Activated naive CD8-positive, alpha-beta T cell treated with anti-CD3 and anti-CD28 coated beads for 36 hours (primary cell): ENCODE measurements at places on chromosomes 3 and 15.

- DNase-seq: no peak
Measured at GRCh38 chr3:124409650-124410275, 320.5 kb upstream of the UMPS start.

DNA sequence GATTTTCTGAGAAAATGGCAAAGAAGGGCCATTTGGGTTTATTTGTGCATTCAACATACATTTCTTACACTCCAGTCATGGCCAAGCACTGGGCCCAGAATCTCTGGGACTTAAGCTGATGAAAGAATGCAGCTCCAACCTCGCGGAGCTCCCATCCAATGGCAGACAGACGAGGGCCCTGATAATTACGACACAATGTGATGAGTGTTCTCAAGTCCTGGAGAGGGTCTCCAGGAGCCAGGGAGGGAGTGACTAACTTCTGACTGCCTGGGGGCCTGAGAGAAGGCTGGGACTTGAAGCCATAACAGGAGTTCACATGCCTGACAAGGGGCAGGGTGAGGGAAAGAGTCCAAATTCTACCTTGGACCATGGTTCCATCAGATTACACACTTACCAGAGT lies 42.6 kb upstream of the BNC1 start:
- DNase-seq: no peak

DNA sequence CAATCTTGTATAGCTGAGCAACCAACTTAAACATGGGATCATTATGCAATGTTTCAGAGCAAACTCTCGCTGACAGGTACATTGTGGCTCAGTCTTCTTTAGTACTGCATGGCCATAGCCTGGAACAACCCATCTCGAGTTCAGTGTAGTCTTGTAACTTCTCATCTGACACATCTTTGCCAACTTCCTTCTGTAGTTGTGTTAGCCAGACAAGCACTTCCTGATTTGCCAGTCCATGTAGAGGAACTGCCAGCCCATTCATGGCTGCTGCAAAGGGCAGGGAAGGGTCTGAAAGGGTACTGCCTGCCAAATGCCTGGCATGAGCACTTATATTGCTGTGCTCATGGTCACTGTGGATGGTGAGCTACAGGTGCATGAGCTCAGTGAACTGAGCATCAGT lies 49.2 kb upstream of the CCDC54 start:
- no peak for DNase-seq

DNA sequence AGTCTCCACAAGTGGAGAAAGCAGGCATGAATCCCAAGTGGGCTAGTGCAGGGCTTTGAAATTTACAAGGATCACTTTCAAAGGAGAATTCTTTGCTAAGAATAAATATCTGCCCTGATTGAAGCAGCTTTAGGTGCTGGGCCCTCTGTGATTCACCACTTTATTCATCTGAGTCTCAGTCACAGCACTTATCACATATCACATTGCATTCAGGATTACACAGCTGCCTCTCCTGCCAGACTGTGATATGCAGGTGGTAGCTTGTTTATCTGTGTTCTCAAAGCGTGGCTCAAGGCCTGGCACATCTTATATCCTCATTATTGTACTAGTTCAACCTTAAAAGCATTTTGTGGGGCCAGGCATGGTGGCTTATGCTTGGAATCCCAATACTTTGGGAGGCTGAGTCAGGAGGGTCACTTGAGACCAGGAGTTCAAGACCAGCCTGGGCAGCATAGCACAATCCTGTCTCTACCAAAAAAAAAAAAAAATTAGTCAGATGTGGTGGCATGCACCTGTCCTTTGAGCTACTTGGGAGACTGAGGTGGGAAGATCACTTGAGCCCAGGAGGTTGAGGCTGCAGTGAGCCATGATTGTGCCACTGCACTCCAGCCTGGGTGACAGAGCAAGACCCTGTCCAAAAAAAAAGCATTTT lies 156.9 kb upstream of the EIF1B start:
- no peak for DNase-seq

DNA sequence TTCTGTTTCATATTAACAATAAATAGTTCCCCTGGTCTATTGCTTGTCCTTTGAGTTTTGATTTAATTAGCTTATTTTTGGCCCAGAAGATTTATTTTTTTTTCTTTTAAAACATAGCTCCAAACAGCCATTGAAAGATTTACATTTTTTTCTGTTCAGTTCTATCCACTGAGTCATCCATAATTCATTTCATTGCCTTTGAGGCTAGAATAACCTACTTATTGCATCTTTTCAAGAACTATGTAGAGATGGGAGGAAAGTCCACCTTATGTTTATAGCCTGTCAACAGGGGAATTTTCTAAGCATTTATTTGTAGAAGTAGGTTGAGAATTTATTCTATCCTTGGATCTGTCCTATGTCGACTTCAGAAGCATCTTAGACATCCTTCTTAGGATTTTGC lies 53.4 kb upstream of the CHD2 start:
- no peak for DNase-seq

DNA sequence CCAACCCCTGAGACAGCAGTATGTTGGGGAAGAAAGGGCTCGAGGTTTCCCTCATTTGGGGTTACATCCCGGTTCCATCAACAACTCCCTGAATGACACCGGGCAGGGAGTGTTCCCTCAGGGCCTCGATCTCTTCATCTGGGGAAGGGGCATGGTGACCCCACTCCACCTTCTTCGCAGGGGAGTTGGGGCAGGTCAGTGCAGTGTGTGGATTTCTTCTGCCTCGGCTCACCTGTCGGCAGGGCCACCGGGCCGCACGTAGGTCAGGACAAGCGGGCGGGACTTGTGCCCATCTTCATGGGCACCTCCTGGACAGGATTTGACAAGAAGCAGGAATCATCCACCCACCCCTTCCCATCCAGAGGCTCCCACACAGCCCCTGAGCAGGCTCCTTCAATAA lies 17.4 kb downstream of the GRIP2 start:
- DNase-seq: no peak

- peak; percentile 26 for DNase-seq
Measured at GRCh38 chr3:50971487-50971924, 296.8 kb downstream of the DOCK3 start.

DNA sequence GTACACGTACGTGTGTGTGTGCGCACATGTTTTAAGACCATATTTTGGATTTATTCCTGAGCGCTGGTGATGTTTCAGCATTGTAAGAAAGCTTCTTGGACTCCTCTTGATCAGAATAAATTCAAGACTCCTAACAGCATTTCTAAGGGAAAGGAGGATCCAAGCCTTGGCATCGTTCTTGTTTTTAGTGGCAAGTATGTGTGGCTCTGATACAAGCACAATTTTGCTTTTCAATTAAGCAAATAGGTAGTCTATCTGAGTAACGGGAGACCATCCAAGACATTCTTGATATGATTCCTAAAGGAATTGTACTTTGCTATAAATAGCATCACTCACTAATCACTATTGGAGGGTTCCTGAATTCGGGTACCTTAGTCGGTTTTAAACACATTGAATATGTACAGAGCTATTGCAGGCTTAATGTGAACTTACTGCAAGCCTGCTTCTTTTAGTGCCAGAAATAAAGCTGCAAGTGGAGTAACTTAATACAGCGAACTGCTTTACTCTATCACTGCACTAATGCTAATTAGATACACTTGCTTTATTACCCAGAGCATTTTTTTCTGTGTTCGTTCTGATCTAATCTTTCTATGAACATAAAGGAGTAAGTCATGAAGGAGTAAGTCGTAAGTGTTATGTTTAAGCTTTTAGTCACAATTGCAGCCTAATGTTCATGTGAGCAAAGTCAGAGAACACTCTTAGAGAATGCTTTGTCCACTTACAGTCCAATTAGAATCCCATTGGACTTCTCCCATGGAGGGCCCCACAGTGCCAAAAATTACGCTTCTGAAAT lies 186.3 kb downstream of the MCTP2 start:
- DNase-seq: no peak

DNA sequence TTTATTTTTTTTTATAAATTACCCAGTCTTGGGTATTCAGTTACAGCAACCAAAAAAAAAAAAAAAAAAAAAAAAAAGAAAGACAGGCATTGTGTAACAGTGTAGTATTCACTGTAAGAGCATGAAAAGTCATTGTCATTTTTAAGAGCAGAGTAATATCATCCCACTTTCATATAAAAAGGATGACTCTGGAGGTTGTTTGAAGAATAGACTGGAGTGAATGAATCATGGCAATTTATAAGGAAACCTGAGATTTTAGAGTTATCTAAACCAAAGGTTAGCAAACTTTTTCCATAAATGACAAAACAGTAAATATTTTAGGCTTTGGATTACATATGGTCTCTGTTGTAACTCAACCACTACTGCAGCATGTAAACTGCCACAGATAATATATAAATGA lies 794.9 kb downstream of the NTRK3 start:
- DNase-seq: no peak

DNA sequence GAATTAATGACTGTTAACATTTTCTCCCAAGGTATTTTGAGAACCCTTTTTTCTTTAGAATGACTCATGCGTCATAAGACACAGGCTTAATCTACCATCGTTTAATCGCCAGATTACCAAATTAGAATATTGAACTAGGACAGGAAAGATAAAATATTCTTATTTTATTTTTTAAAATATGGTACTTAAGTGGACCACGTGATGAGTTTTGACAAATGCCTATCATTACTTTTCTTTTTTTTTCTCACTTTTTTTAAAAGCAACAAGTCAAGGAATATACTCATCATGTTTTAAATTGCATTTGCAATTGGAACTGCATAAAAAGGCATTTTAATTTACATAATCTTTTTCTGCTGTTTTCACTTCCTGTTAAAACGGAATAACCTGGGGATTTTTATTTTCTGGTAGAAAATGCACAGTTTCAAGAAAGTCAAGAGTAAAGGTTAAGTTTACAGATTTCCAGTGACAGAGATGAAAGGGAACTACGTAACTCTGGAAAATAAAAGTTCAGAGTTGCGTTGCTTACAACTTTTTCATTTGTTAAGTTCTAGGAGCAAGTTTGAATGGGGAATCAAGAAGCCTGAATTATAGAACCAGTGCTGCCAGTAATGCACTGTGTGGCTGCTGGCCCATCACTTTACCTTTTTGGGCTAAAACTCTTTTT lies 23.6 kb downstream of the SIAH2 start:
- DNase-seq: no peak

DNA sequence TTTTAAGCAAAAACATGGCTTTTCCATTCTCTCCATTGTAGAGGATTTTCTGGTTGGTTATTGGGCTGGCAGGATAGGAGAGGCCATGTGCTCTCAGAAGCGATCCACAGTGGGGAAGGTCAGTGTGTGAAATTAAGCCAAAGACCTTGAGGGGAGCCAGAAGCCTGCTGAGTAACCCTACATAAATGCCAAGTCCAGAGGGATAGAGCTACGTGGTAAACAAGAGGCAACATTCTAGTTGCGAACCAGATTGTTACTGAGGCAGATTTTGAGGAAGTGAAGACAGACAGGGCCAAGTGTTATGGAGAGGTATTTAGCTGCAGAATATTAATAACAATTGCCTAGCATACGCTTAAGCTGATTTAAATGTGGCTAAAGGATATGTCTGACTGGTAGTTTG lies 592.8 kb upstream of the GBE1 start:
- DNase-seq: no peak

- no peak for DNase-seq
Measured at GRCh38 chr15:35886765-35887164, 340.8 kb upstream of the DPH6 start.

GRCh38 chr3:85360742-85361387 lies 402.1 kb downstream of the CADM2 start:
- peak; percentile 1 for DNase-seq

DNA sequence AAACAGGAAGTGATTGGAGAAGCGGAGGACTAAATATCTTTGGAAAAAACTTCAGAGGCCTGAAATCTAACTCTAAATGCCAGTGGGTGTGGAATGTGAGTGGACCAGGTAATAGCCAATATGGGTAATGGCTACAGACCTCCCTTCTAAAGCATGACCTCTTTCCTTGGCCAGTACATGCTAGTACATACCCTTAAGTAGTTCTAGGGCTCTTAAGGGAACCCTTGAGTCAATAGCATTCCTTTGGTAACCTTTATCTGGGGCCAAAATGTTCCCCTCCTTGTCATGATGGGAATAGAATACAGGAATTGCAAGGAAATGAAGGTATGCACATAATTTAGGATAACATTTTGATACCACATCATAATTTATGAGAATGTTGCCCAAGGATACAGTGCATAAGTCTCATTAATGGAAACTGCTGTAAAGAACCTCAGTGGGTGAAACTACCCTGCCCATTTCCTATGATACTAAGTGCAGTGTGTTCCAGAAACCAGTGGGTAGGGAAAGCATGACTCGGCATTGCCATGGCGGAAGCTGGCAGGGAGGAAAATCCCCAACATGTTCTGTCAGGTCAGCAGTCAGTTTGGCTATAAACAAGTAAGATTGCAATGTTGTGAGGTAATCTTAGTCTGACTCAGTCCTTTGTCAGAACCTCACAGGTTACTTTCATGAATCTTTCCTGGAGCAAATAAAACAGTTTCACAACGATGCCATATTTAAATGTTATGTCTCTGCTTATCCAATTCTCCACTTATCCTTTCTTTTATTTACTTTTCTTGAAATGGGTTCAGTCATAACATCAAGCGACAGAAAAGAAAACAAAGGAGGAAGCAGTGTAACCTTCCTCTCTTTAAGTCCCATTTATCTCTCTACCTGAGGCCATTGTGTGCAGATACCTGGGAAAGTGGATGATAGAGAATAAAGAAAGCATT lies 23.5 kb upstream of the RAP2B start:
- DNase-seq: peak; percentile 66

GRCh38 chr15:66603301-66604179 lies 37.7 kb upstream of the LCTL start:
- DNase-seq: peak; percentile 64

DNA sequence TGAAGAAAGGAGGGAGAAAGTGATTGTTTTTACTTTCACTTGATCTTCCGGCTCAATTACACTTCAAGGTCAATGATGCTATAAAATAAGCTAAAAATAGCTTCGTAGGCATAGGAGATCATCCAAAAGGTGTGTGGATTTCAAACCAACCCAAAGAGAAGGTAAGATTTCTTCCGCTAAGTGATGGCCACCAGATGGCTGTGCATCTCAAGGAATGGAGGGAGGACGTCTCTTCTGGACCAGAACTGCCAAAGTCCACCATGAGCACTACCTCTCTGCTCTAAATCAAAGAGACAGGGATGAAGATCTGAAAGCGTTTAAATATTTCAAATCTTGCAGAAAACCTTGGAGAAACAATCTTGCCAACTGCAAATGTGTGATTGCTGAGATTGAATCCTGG lies 199.1 kb upstream of the ZPLD1 start:
- no peak for DNase-seq

DNA sequence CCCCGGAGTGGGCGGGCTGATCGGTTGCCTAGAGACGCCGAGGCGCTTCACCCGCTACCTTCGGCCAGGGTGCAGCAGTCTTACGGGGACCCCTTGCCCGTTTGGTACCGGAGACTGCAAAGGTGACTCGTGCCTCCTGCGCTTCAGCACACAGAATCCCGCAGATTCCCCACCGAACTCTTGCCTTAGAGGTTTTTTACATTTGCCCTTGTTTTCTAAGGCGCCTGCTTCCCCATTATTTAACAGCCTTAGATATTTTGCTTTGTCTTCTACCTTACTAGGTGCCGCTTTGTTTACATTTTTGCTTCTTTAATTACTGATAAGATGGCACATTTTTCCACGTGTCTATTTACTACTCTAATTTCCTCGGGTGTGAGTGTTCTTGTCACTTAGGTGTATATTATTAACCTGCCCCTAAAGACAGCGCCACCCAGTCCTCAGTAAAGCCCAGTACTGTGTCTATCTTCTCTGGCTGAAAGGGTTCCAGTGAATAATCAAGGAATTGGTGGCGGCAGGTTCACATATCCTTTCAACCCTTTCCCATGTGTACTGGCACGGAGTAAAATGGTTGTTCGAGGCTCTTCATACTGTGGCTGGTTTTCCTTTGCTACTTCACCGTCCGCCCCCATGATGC lies 573 bp upstream of the CEP152 start:
- no peak for DNase-seq
